ENCODE measurements at places on chromosomes 12 and 14. TPM values are rescaled to one million over a fixed set of nuclear protein-coding genes. Genes with fewer than 3 reads are reported as not detected.

The CAPZA3 gene
- not detected for total RNA-seq

The KNTC1 gene
- total RNA-seq, result 23.8 TPM

The STON2 gene
- total RNA-seq, result not detected

GRCh38 chr12:130916241-130916911 lies 37.3 kb upstream of the ADGRD1 start:
- no peak overlapping the region for H3K27ac ChIP-seq
- peak; percentile 53 for DNase-seq
- no peak overlapping the region for H3K4me3 ChIP-seq
- peaks cover 24% of the 10 kb centered on the region for H3K27me3 ChIP-seq

DNA sequence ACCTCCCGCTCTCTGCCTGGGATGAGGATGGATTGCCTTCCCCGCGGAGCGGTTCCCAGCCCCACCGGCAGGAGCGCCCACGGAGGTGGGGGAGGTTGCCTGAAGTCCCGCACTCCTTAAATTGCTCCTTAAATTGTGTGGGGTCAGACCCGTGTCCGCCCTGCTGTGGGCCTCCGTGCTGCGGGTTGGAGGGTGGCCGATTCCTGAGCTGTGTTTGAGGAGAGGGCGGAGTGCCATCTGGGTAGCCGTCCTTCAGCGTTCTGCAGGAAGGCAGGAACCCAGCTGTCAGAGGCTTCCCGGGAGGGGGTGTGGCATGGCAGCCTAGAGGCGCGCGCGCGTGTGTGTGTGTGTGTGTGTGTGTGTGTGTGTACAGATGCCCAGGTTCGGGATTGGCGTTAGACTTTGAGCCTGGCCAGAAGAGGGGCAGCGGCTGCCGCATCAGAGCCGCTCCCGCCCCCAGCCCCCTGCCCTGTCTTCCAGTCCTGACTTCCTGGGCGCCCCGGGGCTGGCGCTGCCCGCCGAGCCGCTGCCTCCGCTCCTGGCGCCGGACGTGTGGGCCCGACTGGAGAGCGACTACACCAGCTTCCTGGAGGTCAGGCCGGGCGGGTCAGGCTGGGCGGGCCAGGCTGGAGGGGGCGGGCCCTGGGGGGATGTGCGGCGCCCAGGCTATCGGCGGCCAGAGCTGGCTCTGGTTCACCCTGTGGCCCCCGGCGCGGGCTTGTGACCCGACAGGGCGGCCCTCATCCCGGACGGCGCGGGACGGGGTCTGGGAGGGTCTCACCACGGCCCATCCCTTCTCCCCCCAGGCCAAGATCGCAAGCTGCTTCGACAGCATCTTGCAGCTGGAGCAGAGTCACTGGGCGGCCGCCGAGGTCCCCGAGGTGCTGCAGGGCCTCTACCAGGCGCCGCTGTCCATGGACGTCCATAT lies 9.2 kb downstream of the EXOC3L4 start:
- peak; percentile 29 for DNase-seq
- no peaks in the 10 kb centered on the region for H3K36me3 ChIP-seq
- H3K27ac ChIP-seq, result no peak overlapping the region
- H3K4me3 ChIP-seq, result no peak overlapping the region
- H3K27me3 ChIP-seq, result peaks cover 30% of the 10 kb centered on the region

DNA sequence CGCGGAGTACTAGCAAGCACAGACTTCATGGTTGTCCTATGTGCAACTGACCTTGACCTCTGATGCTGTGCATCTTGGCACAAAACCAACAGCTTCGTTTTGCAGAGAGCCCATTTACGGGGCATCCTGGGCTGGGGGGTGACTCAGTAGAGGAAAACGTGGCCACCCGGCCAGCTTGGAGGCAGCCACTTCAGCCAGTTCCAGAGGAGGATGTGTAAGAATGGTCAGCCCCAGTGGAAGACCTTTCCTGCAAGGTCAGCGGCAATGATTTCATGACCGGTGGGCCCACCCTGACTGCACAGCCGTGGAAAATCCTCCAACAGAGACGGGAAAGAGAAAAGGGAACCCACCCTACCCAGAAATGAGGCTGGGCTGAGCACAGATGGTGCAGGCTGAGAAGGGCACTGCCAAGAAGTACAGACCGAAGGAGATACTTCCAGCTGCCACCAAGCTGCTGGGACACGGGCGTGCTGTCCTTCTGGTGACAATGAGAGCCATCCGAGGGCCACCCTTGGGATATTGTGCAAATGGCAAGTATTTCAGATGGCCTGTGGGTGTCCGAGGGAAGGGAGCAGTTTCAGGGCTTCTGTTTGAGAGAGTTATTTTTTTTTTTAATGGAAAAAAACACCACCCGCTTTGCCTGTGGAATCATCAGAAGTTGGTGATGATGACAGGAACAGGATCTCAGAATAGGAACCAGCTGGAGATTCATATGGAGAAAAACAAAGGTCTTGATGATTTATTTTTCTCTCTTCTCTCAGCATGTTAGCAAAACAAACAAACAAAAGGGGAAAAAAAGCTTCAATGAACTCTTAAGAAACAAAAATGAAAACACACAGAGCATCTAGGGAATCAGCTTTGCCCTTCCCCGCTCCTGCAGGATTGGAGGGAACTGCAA lies 120.2 kb upstream of the RFLNA start:
- peaks cover 5% of the 10 kb centered on the region for H3K27me3 ChIP-seq
- H3K4me1 ChIP-seq, result no peaks in the 10 kb centered on the region
- no peak for DNase-seq
- no peak overlapping the region for H3K4me3 ChIP-seq

GRCh38 chr14:72525087-72525915 lies 368.6 kb downstream of the DPF3 start:
- H3K36me3 ChIP-seq, result no peaks in the 10 kb centered on the region
- no peaks in the 10 kb centered on the region for H3K27me3 ChIP-seq
- no peak overlapping the region for H3K27ac ChIP-seq
- H3K4me3 ChIP-seq, result no peak overlapping the region

DNA sequence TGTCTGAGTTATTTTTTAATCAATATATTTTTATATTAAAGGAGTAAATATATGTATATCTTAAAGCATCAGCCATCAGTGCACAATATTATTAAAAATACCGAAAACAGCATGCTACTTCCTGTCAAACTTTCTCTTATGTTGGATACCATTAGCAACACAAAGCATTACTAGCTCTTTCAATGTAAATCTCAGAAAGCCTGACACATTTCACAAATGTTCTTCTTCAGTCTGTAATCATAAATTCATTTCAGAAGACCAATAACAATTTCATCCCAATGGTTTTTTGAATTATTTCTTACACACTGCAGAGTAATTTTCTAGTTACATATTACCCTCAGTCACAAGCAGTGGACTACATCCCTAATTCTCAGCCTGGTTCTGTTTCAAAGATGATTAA lies 226.9 kb downstream of the LRRK2 start:
- H3K27me3 ChIP-seq, result no peaks in the 10 kb centered on the region
- H3K4me3 ChIP-seq, result no peak overlapping the region
- no peak overlapping the region for H3K27ac ChIP-seq
- no peaks in the 10 kb centered on the region for H3K4me1 ChIP-seq

DNA sequence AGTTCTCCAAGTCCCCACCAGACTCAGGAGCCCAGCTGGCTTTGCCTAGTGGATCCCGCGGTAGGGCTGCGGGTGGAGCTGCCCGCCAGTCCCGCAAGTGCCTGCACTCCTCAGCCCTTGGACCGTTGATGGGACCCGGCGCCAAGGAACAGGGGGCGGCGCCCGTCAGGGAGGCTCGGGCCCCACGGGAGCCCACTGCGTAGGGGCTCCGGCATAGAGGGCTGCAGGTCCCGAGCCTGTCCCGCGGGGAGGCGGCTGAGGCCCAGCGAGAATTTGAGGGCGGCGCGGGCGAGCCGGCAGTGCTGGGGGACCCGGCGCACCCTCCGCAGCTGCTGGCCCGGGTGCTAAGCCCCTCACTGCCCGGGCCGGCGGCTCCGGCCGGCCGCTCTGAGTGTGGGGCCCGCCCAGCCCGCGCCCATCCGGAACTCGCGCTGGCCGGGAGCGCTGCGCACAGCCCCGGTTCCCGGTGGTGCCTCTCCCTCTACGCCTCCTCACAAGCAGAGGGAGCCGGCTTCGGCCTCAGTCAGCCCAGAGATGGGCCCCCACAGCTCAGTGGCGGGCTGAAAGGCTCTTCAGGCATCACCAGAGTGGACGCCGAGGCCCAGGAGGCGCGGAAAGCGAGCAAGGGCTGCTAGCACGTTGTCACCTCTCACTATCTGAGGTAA lies 452.4 kb upstream of the LRFN5 start:
- H3K27ac ChIP-seq, result no peak overlapping the region
- H3K4me1 ChIP-seq, result no peaks in the 10 kb centered on the region
- H3K27me3 ChIP-seq, result no peaks in the 10 kb centered on the region
- no peaks in the 10 kb centered on the region for H3K36me3 ChIP-seq
- no peak for DNase-seq

GRCh38 chr14:55180006-55180405 lies 11.4 kb downstream of the DLGAP5 start:
- no peaks in the 10 kb centered on the region for H3K36me3 ChIP-seq
- H3K27ac ChIP-seq, result no peak overlapping the region
- no peak overlapping the region for H3K4me3 ChIP-seq
- peaks cover 5% of the 10 kb centered on the region for H3K4me1 ChIP-seq
- DNase-seq, result no peak
- no peaks in the 10 kb centered on the region for H3K27me3 ChIP-seq

DNA sequence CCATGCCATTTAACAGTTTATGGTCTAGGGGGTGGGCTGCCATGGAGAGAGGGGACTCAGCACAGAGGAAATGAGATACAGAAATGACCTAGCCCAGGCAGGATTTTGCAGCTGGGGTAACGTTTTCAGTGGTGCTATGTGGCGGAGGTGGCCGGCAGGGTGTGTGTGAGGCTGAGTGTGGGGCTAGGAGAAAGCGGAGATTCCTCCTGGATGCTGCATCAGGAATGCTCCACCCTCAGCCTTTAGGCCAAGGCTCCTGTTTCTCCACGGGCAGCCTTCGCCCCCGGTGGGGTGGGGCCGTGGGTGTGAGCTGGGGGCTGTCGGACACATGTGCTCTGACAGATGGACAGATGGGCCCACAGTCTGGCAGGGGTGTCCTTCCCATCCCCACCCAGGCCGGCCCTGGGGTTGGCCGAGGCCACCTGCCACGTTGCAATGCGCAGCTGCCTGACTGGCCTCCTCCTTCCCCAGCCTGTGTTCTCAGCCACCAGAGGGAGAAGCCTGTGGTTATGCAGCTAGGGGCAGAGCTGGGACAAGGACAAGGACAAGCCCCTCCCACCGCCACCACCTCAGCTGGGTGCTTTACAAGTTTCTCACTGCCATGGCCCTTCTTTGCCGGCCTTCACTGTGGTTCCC lies 44.3 kb downstream of the TEAD4 start:
- DNase-seq, result no peak
- H3K27ac ChIP-seq, result no peak overlapping the region
- H3K36me3 ChIP-seq, result no peaks in the 10 kb centered on the region
- no peak overlapping the region for H3K4me3 ChIP-seq
- H3K4me1 ChIP-seq, result no peaks in the 10 kb centered on the region

GRCh38 chr14:34592623-34593022 lies 37.3 kb downstream of the SNX6 start:
- H3K27ac ChIP-seq, result no peak overlapping the region
- H3K36me3 ChIP-seq, result peaks cover 73% of the 10 kb centered on the region
- H3K27me3 ChIP-seq, result no peaks in the 10 kb centered on the region

- no peak overlapping the region for H3K27ac ChIP-seq
- no peaks in the 10 kb centered on the region for H3K36me3 ChIP-seq
- no peak for DNase-seq
- no peaks in the 10 kb centered on the region for H3K27me3 ChIP-seq
- H3K4me1 ChIP-seq, result peaks cover 6% of the 10 kb centered on the region
Measured at GRCh38 chr12:106767206-106767605, 7.3 kb upstream of the RIC8B start.

- H3K27ac ChIP-seq, result peak overlapping the region; percentile 62
- peaks cover 24% of the 10 kb centered on the region for H3K4me1 ChIP-seq
- peaks cover 29% of the 10 kb centered on the region for H3K36me3 ChIP-seq
Measured at GRCh38 chr14:103909531-103910261, 18.6 kb upstream of the TDRD9 start.

GRCh38 chr12:56260921-56261320 lies 2.7 kb upstream of the ANKRD52 start:
- DNase-seq, result no peak
- no peak overlapping the region for H3K27ac ChIP-seq
- H3K4me3 ChIP-seq, result no peak overlapping the region
- H3K27me3 ChIP-seq, result no peaks in the 10 kb centered on the region
